ENCODE measurements at places on chromosomes 7 and 10.

DNA sequence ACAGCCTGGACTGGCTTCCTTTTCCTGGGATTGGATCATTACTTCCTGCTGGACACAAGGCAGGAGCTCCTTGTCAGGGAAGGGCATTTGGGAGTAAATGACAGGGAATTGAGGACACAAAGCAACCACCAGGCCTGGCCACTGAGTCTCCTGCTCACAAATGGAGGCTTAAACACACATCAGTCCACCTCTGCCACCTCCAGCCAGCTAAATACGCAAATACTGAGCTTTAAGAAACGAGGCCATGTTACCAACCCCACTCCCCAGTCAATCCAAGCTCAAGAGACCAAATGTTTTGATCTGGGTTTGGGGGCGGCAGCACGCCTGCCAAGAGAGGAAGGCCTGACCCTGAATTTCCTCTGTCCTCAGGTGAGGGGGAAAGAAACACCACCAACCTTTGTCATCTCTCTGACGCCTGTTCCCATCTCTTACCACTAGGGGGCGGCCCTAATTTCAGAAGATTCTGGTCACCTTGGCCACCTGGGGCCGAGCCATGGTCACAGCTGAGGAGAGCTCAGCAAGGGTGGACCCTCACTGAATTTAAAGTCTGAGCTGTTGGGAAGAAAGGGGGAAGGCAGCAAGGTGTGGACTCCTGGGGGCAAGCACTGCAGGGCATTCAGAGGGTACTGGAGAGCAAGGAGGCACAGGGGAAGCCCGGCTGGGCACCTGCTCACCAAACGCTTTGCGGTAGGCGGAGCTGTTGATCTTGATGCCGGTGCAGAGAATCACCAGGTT is 16.5 kb downstream of the AIFM2 start:
- DNase-seq, result peak; percentile 19

DNA sequence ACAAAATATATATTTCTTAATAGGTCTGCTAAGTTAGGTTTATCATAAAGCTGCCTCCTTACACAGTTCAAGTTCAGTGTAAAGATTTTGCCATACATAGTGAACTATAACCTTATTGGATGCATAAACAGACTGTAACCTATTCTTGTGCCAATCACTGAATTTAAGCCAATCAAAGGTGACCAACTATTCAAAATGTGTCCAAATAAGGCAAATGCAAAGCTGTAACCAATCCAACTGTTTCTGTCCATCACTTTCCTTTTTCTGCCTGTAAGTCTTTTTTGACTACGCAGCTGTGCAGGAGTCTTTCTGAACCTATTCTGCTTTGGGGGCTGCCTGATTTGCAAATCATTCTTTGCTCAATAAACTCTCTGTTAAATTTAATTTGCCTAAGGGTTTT is 11.6 kb upstream of the DNMBP start:
- no peak for DNase-seq

- DNase-seq, result no peak
These were observed 64.6 kb downstream of the UNCX start for GRCh38 chr7:1297017-1297960.

DNA sequence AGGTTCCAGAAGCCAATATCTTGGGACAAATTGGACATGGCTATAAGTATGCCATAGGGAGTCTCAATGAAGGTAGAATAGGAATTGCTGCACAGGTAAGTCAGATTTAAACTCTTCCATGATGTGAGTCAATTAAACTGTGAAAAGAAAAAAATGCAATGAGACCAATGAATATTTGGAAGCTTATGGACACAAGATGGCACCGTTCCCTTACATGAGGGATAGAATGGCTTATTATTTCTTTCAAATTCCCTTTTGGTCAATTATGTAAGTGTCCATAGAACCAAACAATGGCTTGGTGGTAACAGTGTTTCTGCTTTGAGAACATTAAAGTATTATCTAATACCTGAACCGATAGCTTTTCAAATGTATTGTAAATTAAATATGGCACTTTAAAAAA is 35.6 kb downstream of the ACADSB start:
- no peak for DNase-seq

DNA sequence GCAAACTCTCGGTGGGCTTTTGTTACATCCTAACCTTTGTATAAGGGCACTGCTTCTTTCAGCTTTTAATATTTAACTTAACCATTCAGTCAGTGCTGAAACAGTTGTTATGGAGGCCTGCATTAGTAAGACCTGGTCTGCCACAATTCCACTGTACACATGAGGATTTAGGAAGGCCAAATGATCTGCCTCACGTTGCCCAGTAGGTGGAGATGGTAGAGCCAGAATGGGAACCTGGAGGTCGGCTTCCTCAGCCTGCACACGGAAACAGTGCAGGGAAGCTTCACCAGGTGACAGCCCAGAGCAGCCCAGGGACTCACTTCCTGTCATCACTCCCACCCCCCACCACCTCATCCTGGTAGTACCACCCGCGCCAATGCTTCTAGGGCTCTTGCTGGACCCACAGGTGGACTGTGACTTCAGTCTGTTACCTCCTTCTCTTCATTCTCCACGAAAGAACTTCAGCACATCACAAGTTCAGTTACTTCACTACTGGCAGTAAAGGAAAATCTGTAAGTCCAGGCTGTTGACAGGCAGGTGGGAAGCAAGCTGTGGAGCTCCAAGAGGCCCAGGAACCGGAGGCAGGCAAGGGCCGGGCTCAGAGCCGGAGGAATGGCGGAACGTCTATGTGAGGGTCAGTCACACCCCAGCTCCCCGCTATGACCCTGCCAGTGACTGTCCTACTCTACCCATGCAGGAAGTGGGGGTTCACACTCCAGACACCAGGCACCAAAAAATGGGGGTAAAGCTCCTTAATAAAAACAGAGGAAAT is 480.3 kb upstream of the C7orf33 start:
- DNase-seq, result no peak

GRCh38 chr7:23410446-23411183 is 59.7 kb downstream of the IGF2BP3 start:
- no peak for DNase-seq

DNA sequence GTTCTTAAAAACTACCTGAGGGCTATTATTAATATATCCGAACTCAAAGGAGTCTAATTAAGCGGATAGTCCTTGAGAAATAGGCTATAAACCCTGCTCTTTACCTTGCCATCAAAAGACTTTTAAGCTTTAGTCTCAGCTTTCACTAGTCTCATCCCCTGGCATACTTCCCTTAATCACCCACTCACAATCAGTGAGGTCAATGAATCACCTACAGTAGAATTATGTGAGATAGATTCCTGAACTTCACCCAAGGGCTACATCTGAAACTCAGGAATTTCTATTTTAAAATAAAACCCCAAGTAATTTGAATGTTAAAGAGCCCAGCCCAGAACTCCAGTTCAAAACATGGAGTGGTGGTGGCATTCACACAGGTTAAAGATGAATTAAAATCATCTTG is 108.7 kb downstream of the ETV1 start:
- no peak for DNase-seq

- DNase-seq, result no peak
These were observed 314.1 kb downstream of the TCERG1L start for GRCh38 chr10:130997267-130998045.

- DNase-seq, result no peak
These were observed 126.4 kb upstream of the ZNF746 start for GRCh38 chr7:149624006-149624405.

DNA sequence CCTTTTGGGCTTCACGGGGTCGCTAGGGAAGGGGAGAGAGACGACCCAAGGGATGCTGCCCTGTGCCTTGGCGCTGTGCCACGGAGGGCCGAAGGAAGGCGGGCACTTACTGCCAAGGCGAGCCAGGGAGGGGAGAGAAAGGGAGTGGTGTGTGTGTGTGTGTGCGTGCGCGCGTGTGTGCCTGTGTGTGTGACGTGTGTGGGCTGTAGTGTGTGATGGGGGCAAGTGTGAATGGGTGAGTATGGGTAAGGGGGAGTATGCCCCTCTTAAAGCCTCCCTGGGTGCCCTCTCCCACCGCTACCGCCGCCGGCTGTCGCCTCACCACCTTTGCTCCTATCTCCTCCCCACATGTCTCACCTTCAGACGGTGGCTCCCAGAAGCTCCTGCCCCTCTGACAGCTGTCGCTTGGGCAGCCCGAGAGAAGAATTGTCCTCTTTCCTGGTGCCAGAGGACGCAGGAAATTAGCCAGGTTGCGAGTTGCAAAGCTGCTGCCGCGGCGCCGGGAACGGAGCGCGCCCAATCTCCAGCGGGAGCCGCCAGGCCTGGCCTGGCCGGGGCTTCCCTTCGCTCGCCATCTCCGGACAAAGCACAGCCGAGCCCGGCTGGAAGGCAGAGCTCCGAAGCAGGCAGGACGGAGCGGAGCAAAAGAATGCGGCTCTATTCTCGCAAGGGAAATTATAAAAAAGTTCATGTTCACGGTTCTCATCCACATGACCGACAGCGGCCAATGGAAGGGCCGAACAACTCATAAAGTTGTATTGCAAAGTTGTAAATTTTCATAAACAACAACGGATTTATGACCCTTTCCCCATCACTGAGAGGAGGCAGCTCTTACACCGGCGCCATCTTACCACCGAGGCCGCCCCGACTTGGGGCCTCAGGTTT is at the start of gene HOXA3:
Gene HOXA3 (minus strand): TSS at position 653 of the 885 bp plus-strand sequence. CDS start 41,943 bp downstream, outside the sequence.
- DNase-seq, result no peak

DNA sequence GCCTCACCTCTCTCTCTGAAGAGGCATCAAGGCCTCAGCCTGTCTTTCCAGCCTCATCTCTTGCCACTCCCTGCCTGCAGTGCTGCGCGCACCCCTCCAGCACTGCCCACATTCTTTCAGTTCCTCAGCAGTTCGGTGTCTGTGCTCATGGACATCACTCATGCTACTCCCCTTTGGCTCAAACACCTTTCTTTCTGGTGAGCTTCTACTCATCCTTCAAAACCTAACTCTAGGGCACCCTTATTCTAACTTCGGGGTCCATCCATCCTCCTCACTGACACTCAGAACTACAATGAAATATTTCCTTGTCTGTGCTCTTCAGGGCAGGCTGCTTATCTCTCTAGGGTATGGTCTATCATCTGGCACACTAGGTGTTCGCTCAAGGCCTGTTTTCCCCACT is 169.9 kb upstream of the BMPER start:
- no peak for DNase-seq

DNA sequence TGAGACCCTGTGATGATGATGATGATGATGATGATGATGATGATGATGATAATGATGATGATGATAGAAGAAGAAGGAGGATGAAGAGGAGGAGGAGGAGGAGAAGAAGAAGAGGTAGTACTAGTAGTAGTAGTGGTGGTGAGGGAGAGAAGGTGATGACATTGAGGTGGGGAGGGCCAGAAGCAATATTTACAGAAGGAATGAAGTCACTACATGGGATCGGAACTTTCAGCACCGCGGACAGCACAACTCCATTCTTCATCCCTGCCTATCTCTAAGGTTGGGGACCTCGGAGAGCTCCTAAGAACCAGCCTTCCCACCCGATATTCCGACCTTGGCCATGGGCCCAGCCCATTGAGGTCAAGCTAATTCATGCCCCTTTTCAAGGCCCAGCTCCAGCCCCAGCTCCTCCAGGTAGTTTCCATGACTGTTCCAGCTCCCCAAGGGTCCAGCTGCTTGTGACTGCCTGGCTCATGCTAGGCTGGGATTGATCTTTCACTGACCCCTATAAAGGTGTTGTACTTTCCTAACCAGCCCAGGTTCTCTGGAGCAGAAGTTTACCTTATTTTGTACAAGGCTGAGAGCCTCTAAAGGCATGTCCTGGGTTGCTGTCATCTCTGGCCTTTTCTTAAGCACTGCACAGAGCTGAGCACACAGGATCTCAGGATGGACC is 10.3 kb downstream of the CRHR2 start:
- no peak for DNase-seq

- no peak for DNase-seq
These were observed 13.9 kb downstream of the MICALL2 start for GRCh38 chr7:1445341-1445740.

DNA sequence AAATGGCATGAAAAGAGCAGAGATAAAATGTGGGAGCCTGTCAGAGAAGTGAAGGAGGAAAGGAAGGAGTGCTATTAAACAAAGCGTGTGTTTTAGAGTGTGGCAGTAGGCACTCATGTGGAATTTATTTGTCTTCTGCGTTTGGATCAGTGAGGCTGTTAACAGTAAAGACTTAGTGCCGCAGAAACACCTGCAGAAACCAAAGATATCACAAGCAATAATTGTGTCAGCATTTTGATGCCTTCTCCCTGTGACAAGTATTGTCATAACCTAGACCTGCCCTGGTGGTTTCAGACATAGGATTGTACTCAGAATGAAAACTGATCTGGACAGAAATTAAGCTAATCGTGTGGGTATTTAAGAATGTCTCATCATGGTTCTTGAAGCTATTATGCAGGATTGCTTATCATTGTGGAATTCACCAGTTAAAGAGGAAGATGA is 191.0 kb downstream of the CAMK1D start:
- DNase-seq, result no peak

- no peak for DNase-seq
These were observed 69.1 kb downstream of the C10orf120 start for GRCh38 chr10:122630526-122630925.

DNA sequence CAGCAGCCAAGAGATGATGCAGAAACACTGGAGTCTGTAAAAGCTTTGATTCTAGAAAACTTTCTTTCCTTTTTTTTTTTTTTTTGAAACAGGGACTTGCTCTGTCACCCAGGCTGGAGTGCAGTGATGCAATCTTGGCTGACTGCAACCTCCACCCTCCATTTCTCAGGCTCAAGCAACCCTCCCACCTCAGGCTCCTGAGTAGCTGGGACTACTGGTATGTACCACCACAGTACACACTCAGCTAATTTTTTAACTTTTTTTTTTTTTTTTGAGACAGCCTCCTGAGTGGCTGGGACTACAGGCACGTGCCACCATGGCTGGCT is 17.0 kb upstream of the BAG3 start:
- DNase-seq, result no peak

DNA sequence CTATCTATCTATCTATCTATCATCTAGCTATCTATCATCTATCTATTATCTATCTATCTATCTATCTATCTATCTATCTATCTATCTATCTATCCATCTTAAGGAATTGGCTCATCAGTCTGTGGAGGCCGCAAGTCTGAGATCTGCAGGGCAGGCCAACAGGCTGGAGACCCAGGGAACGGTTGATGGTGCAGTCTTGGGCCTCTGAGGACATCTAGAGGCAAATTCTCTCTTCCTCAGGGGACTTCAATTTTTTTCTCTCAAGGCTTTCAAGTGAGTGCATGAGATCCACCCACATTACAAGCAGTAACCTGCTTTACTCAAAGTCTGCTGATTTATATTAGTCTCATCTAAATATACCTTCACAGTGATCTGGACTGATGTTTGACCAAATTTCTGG is 197.0 kb downstream of the GLRX3 start:
- DNase-seq, result no peak

DNA sequence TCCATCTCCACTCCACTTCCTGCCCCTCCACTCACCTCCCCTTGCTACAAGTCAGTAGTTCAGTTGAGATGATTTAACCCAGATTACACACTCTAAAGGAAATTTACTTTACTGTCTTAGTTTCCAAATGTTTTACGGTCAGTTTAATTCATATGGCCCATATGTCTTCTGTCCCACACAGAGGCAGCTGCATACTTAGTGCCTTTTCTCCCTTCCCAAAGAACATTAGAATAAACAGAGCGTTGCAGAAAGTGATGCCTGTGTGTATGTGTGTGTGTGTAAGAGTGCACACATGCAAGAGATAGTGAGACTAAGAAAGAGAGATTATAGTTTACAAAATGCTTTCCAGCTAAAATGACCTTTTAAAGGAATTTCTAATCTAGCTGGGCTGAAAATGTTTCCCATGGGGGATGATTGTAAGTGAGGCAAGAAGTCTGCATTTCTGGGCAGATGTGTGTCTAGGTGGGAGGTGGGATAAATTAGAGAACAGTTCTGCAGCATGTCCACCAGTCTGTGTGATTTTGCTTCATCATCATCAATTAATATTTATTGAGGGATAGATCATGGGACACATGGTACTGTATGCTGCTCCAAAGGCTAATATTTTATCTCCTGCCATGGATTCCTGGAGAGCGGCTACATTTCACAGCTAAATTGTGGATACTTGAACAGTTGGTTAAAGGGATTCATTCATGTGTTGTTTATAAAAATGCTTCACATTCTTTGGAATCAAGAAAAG is 81.5 kb downstream of the NXPH1 start:
- no peak for DNase-seq

All from activated CD8-positive, alpha-beta memory T cell treated with anti-CD3 and anti-CD28 coated beads for 1 hour (primary cell).